ENCODE measurements at places on chromosomes 3 and 15.

GRCh38 chr15:80844011-80844732, 65.0 kb downstream of the CEMIP start:
- no peak for DNase-seq

DNA sequence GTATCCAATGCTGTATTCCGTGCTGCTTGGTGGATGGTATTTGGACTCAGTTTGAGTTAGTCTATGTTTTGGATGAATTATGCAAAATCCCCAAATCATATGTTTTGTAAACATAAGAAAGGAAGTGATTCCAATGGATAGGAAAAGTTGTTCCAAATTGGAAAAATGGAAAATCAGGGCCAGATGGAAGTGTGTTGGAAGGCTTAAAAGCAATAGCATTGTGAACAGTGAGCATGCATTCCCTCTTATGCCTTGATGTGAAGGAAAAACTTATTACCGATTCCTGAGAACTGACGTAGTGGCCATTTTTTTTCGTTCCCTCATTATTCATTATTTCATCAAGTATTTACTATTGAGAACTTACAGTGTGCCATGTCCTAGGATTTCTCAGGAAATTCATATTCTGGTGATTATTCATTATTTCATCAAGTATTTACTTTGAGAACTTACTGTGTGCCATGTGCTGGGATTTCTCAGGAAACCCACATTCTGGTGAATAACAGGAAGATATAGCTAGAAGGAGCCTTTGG, 144.1 kb upstream of the TPRG1 start:
- DNase-seq, result no peak

GRCh38 chr3:46112296-46112695, 85.0 kb upstream of the XCR1 start:
- no peak for DNase-seq

DNA sequence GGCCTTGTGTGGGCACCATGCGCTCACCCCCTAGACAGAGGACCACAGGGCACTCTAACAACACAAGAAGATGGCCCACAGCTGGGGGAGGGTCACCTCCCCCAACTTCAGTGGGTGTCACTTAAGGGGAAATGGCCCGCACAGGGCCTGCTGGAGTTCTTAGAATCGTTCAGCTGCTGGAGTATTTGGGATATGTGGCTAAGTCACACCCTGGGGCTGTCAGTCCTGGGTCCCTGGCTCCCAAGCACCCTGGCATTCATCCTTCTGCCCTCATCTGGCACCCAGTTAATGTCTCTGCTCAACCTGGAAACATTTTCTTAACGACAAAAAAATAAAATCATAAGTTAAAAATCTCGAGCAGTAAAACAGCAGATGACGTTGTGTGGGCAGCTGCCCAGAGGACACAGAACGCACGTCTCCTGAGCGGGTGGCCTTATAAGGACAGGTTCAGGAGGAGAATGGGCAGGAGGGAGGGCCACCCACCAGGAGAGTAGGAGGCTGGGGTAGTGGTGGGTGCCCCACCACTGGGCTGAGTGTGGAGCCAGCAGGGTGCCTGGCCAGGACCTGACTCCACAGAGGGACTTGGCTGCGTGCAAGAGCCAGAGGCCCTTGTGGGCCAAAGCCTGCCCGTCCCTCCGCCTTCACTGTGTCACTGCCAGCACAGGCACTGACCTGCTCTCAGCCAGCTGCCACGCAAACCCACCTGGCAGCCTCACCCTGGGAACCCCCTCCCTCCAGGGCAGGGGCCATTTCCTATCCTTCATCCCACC, 11.5 kb downstream of the KBTBD13 start:
- DNase-seq, result no peak

DNA sequence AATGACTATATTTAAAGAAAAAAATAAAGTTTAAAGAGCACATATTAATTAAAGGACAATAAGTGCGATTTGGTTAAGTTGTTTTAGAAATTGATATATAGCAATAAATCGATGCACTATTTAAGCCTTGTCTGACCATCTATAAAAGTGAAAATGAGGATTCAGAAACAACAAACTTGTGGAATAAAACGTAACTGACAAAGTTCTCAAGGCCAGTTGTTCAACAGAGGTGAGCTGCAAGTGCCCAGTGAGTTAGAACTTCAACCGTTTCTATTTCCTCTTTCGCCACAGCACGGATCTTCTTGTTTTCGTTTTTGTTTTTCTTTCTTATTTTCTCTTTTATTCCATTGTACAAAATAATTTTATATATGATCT, 724.9 kb upstream of the ARRDC4 start:
- DNase-seq, result no peak

DNA sequence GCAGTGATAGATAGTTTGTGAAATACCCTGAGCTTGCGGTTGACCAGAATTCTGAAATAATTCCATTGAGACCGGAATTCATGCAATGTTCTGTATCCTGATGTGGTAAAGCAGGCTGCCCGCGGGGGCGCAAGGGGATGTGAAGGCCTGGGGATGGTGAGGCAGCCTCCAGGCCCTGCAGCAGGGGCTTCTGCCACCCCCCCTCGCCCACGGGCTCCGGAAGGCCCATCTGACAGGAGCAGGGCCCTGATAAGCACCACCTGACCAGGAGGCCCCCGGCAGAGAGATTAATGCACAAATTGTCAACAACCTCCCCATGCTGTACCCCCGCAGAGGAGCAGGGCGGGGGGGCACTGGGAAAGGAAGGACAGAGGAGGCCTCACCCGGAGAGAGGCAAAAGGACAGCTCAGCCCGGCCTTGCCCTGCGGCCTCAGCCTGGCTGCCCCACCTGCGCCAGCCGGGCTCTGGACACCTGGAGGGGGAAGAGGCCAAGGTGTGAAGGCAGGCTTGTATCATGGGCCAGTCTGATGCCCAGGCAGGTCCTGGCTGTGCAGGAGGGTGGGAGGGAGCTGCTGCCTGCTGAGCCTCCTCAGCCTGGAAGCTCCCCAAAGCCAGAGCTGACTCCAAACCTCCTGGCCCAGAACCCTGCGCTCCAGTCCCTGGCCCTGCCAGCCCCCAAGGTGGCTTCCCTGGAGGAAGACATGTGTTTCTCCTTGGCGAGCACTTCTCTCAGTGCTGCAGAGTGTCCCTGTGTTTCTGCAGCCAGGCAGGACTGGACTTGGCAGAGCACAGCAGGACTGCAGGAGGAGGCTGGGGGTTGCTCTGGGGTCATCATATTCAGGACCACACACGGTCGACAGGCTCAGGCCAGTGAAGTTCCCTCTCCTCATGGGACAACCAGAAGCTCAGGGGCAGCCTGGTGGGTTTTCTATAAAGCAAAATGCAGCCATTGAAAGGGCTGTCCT, 46.5 kb downstream of the RPN1 start:
- DNase-seq, result no peak

DNA sequence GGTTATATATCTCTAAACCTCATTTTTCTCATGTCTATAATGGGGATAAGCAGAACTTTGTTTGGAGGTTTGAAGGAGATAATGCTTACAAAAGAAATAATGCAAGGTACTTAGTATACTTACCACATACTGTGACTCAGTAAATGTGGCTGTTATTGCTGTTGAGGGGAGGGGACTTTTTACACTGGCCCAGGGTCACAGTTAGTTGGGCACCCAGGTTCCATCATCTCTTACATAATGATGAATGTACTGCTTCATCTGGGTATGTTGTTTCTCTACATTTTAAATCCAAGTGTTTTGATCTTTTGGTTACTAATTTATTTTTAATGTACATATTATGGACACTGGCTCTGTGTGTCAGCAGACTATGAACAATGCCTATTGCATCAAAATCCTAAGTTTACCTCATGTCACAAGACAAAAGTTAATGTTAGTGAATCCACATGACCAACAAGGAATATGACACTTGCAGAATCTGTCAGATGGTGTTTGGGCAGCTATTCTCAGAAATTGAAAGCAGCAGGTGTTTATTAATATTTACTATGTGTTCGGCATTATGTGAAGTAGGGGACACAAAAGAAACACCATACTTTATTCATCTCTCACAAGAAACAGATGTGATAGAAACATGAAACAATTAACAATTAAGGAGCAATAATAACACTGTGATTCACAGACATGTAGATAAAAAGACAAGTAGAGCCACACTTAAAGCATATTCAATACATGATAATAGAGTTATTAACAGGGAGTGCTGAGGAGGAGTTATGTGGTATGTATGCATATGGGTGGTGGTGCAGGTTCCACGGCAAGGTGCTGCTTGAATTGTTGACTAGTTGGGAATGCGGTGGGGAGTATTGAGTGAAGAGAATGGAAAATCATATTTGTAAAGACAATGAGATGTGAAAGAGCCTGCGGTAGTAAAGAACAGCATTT, 109.7 kb downstream of the GALK2 start:
- no peak for DNase-seq

- no peak for DNase-seq
These were observed 221.3 kb upstream of the CDIN1 start for GRCh38 chr15:36358094-36358493.

- DNase-seq, result no peak
These were observed 152.9 kb upstream of the TGFBR2 start for GRCh38 chr3:30453360-30454039.

DNA sequence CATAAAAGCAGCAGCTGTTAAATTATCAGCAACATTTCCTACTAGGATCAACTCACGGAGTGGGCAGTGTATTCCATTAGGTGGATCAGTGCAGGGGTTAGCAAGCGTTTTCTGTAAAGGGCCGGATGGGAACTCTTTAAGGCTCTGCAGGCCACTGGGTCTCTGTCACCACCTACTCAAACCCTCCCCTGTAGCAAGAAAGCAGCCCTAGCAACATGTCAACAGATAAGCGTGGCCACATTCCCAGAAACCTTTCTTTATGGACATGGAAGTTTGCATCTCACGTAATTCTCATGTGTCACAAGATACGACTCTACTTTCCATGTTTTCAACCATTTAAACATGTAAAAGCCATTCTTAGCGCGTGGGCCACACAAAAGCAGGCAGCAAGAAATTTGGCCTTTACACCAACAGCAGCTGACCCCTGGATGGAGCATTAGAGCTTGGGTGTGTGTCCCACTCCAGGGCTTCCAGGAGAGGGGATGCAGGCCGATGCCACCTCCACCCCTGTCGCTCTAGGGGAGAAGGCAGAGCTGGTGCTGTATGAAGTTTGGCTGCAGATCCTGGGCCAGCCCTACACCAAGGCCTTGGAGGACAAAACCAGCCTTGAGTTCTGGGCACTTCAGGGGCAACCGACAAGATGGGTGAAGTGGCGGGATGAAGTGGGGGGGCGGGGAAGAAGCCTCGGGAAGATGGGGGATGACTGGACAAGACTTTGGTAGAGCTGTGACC, 48.2 kb upstream of the CSPG4 start:
- DNase-seq, result no peak

All from 8988T (cell line).